ENCODE measurements at places on chromosomes 1 and 21.

GRCh38 chr1:201016211-201016651 is 7.3 kb downstream of the KIF21B start:
- no peak for DNase-seq

GRCh38 chr21:31410499-31411131 is 66.6 kb upstream of the TIAM1 start:
- DNase-seq, result no peak

GRCh38 chr1:159853417-159854115 is 8.9 kb downstream of the VSIG8 start:
- no peak for DNase-seq

DNA sequence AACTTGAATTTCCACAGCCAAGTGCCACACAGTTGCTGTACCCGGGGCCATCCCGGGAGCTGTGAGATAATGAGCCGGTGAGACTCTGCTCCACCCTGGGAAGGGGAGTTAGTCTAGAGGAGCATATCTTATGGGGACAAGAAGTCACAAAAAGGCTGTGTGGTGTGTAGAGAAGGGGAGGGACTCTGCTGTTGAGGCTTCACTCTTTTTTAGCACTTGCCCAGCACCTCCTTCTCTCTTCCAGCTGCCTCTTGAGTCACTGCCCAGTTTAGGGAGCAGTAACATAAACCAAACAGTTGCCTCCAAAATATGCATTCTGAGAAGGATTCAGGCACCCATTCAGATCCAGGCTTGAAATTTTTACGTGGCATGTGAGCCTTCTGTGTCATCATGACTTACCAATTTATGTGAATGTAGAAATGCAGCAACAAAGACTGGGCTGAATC is 744 bp upstream of the WDR26 start:
- DNase-seq, result no peak

DNA sequence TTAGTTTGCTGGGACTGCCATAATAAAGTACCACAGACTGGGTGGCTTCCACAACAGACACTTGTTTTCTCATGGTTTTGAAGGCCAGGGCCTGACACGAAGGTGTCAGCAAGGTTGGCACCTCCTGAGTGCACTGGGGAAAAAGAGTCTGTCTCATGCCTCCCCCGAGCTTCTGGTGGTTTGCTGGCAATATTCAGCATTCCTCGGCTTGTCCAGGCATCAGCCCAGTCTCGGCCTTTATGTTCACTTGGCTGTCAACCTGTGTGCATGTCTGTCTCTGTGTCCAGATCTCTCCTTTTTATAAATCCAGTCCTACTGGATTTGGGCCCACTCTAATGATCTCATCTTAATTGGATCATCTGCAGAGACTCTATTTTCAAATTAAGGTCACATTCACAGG is 72.6 kb downstream of the DOP1B start:
- DNase-seq, result no peak

DNA sequence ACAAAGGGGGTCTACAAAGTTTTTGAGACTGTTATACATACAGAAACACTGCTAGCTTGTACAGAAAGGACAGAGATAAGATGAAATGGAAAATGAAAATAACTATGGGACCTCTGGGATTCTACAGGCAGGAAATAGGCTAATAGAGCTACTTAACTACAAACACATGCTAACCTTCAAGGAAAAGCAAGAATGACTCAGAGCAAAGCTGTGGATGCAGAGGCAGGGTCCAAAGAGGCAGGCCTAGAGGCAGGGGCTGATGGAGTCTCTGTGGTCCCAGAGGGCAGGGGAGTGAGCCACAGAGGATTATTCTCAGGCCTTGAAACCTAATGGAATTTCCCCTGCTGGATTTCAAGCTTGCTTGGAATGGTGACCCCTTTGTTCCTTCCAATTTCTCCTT is 18.7 kb upstream of the GOLT1A start:
- no peak for DNase-seq

GRCh38 chr1:36583980-36584782 is 101.5 kb upstream of the CSF3R start:
- DNase-seq, result no peak

GRCh38 chr1:99700020-99700419 is 54.1 kb downstream of the PALMD start:
- no peak for DNase-seq

- peak; percentile 78 for DNase-seq
Measured at GRCh38 chr1:207868251-207868773, 42.6 kb downstream of the CD34 start.

DNA sequence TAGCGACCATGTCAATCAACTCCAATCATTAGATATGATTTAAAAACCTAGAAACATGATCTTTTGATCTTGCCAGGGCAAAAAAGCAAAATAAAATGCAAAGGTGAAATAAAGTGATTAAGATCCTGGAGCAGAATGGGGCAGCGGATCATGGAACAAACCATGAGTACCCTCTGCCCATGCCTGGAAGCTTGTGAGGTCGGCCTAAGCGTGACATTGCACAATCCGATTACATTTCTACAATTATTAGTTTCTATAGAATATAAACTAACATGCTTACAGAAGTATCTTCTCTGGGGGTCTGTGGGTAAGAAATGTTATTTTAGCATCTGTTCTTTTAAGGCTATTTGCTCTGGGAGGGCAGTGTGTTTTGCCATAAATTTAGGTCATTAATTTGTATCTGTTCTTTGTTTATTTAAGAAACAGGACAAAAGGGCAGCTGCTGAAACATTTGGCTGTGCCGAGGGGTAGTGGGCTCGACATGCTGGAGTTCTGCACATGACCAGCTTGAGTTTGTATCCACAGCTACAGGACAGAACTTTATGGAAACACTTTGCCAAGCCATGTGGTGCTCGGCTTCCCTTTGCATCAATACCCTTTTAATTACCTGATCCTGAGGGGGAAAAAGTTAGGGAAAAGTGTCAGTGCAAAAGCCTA is 55.9 kb downstream of the ZBTB18 start:
- DNase-seq, result no peak

DNA sequence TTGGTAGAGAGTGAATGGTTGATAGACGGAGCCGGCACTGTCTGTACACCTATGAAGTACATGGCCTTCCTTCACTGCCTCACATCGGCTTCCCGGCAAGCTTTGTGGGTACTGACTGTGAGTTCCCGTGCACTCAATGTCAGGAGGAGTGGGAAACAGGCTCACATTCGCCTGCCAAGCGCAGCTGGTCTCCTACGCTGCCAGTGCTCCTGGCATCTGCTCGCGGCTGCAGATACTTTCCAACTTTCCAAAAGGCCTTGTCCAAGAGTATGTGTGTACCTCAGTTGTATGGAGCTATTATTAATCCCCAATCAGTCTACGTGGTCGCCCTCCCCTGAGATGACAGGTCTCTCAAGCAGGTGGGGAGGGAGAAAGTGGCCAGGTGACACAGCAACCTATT is 180.8 kb downstream of the ZSCAN20 start:
- no peak for DNase-seq

DNA sequence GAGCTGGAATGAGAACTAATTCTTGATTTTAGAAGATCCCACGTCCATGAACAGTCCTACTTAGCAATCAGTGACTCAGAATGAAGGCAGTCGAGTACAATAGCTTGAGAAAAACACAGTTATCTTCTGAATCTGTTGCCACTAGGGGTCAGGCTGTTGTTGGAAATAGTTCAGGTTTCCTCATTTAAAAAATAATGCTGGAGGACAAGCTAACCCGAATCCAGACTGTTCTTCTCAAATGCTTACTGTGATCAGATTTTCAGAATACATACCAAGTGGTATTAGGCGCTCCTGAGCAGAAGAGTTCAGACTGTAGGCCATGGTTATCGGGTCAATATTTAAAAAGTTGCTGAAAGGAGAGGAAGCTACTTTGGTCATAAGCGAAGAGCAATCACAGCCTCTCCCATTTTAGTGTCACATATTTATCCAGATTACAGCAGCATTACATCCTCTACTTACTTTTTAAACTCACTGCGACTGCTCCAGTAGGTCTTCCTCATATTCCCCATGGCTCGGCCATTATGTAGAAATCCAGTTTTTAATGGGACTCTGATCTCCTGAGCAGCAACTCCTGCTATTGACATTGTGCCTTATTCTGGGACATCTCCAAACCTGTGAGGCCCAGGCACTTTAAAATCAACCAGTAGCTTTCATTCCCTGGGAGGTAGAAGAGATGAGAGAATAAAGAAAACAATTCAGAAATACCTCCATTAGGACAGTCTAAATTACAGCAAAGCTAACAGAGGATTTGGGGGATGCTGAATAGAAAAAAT is 10.9 kb downstream of the ERRFI1 start:
- DNase-seq, result no peak

GRCh38 chr21:33013626-33014025 is 12.1 kb upstream of the OLIG2 start:
- no peak for DNase-seq

DNA sequence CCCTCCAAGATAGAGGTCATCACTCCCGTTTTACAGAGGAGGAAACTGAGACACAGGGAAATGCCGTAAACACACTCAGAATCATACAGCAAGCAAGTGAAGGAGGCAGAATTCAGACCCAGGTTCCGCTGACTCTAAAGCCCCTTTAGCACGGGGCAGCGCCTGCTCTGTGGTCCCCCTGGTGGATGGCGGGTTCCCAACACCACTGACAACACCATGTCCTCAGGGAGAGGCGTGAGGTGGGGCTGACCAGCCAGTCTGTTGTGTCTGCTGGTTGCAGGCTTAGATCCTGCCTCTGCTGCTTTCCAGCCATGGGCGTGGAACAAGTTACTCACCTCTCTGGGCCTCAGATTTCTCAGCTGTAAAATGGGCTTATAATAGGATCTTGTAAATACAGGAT is 617.3 kb downstream of the MATN1 start:
- DNase-seq, result no peak

DNA sequence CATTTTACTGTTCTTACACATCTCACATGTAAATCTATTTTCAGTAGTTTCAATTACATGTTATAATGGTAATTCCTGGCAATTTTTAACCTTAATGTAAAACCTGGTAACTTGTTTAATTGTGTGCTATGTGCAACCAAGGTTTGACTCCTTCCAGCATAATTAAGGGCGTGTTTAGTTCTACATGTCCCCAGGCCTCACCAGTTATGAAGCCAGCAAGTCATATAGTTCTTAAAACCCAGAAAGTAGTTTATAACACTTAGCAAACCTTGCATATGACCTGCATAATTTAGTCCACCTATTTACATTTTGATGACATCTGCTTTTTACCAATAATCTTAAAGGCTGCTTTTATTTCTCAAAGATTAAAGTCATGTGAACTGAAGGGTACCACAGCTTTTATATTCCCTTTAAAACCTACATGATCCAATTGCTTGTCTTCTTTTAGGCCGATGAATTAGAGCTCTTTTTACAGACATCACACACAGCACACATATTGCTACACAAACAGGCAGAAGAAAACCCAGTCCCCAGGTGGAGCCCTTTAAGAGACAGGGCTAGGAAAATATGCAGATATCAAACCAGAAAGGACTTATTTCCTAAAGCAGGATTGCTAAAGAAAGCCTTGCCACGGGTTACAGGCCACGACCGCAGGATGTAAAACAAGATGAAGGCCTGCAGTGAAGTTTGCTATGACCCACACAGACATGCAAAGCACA is 23.2 kb upstream of the SYCP1 start:
- DNase-seq, result no peak

- DNase-seq, result no peak
Measured at GRCh38 chr1:18852501-18852900, 7.0 kb downstream of the TAS1R2 start.

- peak; percentile 88 for DNase-seq
Measured at GRCh38 chr1:59061876-59062275, 235.0 kb upstream of the FGGY start.

GRCh38 chr1:247210062-247210375 is 38.2 kb upstream of the ZNF124 start:
- no peak for DNase-seq

DNA sequence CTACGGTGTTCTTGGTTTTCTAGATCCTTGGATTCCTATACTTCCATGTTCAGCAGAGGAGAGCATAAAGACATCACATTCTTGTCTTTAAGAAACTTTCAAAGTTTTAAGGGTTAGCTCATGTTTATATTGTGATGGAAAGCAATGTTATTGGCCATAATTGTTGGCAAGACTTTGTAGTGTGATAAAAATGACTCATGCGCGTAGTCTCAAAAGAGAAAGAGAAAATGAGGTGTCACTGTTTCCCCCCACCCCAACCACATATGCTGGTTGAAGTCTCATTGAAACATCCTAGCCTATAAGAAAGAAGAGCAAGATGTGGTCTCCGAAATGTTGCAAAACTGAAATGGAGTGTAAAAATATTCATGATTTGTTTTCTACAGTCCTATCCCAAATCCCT is 348.8 kb downstream of the PTBP2 start:
- no peak for DNase-seq

- DNase-seq, result no peak
Measured at GRCh38 chr1:110440877-110441276, 10.1 kb upstream of the PROK1 start.

GRCh38 chr1:211947396-211948295 is 87.7 kb downstream of the INTS7 start:
- DNase-seq, result no peak

- DNase-seq, result no peak
Measured at GRCh38 chr1:8745346-8745745, 72.1 kb downstream of the RERE start.

GRCh38 chr21:37582590-37582989 is 216.0 kb downstream of the DYRK1A start:
- no peak for DNase-seq

GRCh38 chr21:21210552-21210951 is 212.3 kb downstream of the NCAM2 start:
- no peak for DNase-seq

GRCh38 chr1:90384193-90384592 is 332.9 kb downstream of the BARHL2 start:
- DNase-seq, result no peak

- peak; percentile 12 for DNase-seq
Measured at GRCh38 chr1:15543589-15544568, 17.2 kb downstream of the DNAJC16 start.

- no peak for DNase-seq
Measured at GRCh38 chr1:65449214-65449823, 28.9 kb downstream of the LEPR start.

DNA sequence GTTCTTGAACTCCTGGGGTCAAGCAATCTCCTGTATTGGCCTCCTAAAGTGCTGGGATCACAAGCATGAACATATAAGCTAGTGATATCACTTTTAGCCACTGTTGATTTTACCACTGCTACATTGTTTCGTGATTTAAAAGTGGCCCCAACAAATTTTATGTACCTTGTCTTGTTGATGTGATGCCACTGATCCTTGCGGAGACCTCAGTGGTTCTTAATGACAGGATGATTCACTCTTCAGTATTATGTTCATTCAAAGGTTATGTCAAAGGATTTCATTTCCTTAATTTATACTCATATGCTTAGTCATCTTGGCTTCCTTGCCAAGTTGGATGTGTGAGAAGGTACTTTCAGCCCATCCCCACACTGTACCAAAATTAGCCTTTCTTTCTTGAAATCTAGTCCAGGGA is 12.1 kb downstream of the PRKACB start:
- no peak for DNase-seq
